Omental fat pad (tissue), 4 donors: ENCODE measurements at places on chromosomes 7 and 10.

GRCh38 chr10:94219829-94220228, 142.9 kb downstream of the NOC3L start:
- no peak for DNase-seq

DNA sequence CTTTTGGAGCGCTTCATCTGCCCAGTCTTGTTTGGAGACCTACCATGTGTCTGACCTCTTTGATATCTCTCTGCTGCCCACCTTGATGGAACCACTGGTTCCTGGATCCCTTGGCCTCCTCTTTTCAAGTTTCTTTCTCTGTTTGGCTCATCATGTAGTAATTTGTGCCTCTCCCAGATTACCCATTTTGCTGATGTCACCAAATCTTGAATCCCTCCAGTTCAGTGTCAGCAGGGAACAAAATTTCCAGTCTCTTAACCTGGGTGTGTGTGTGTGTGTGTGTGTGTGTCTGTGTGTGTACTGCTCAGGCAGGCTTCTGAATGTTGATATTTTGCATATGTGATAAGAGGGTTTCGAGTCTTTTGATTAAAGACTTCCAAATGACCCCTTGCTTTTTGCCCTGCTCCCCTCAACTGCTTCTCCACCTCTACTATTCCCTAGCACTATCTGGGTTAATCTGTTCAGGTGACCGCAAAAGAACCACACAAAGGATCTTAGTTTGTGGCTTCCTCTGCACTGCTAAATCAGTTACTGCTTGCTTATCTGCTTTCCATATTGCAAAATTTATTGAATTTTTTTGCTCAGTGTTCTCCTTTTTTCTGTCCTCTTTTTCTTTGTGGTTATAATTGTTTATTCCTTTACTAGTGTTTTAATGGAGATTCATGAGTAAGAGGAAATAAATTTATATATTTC, 25.7 kb downstream of the MYO3A start:
- no peak for DNase-seq

DNA sequence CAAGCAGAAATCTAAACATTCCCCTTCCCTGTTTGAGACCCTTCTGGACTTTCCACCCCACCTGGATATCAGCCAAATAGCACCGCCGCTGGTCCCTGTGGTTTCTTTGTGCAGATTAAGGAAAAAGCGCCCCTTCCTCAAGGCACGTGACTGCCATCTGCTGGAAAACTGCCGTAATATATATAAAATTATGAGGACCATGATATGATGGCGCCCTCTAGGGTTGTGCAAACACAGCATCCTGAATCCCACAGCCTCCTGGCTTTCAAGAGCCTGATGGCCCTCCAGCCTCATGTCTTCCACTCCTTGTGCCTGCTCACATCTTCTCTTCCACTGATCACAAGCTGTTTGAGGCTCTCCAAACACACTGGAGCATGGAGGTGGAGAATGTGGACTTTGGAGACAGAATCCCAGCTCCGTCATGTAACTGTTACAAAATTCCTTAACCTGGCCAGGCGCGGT, 121.3 kb downstream of the MYL10 start:
- DNase-seq: no peak

- no peak for DNase-seq
Measured at GRCh38 chr10:133253361-133253955, 15.8 kb downstream of the VENTX start.

- no peak for DNase-seq
Measured at GRCh38 chr7:87152897-87153641, 816 bp downstream of the DMTF1 start.

DNA sequence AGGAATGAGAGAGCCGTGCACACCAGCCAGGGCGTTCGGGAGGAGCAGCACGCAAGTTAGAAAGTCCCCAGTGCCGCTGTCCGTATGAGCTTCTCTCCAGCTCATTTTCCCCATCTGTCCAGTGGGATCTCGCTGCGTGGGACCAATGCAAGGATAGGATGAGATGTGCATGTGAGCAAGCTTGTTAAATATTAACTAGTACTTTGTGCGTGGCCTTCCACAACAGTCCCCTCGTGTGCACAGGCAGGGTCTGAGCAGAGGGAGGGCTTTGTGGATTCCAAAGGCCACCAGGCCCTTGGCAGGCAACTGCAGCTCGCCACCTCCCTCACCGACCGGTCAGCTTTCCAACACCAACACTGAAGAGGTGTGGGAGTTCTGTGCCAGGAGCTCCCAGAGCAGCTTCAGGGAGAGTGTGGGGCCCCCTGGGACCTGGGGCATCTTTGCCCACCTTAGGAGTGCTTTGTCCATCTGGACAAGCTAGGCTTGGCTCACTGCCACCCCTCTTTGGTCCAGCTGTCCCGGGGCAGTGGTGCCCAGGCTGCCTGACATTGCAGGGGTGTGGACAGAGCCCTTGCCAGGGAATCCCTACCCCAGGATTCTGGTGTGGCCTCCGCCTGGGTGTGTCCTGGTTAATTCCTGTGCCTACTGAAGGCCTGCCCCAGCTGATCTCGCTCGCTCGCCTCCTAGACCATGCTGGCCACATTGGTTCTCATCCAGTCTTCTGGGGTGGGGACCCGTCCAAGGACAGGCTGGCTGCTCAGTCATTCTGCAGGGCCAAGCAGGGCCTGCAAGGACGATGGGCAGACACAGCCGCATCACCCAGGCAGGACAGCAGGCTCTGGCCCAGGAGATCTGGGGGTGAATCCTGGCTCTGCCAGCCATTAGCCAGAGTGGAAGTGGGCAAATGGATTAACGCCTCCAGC, 5.3 kb downstream of the FAM20C start:
- no peak for DNase-seq

DNA sequence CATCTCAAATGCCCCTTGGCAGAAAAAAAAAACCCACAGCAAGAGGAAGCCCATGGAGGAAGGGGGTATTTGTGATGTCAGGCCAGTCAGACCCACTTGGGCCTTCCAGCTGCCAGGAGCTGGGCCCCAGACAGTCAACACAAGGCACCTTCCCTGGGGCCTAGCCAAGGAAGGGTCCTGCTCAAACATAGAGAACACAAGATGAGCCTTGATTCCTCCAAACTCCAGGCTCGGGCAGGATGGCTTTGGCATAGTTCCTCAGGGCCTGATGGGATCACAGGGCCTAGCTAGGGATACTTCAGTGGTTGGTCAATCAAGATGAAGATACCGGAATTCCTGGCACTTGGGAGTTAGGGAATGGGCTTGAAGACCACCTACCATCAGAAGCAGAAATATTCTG, 30.8 kb downstream of the DPCD start:
- DNase-seq: no peak

GRCh38 chr10:90222372-90222771, 521.0 kb downstream of the KIF20B start:
- DNase-seq: no peak
